Vagina (tissue), 2 donors: ENCODE measurements at places on chromosomes 5 and 9.

GRCh38 chr5:1656271-1656975, 132.7 kb upstream of the LPCAT1 start:
- H3K36me3 ChIP-seq, result no peaks in the 10 kb centered on the region
- H3K4me3 ChIP-seq, result no peak overlapping the region
- H3K27me3 ChIP-seq, result no peaks in the 10 kb centered on the region
- no peaks in the 10 kb centered on the region for H3K4me1 ChIP-seq
- DNase-seq, result no peak

GRCh38 chr5:132254321-132254977, 3.0 kb upstream of the PDLIM4 start:
- no peak overlapping the region for H3K27ac ChIP-seq
- peaks cover 52% of the 10 kb centered on the region for H3K4me1 ChIP-seq
- H3K4me3 ChIP-seq, result no peak overlapping the region
- no peaks in the 10 kb centered on the region for H3K27me3 ChIP-seq
- H3K36me3 ChIP-seq, result no peaks in the 10 kb centered on the region

GRCh38 chr5:165410476-165410875, 1905.1 kb downstream of the MAT2B start:
- H3K27me3 ChIP-seq, result no peaks in the 10 kb centered on the region
- H3K27ac ChIP-seq, result no peak overlapping the region
- H3K4me1 ChIP-seq, result no peaks in the 10 kb centered on the region
- no peak overlapping the region for H3K4me3 ChIP-seq
- no peak for DNase-seq

DNA sequence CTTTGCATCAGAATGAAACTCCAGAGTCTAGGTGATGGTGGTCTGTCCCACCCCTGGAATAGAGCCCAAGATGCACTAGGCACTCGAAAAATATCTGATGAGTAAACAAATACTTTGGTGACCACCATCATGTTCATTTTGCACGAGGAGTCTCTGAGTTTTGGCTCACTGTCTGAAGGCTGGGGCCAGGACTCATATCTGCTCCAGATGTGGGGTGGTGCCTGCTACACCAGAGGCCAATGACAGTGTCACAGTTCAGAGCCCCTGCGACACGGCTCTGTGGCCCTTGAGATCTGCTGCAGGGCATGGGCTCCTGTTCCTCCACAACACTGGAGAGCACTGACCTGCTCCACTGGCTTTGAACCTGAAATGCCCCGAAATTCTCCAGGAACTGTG, 164.6 kb downstream of the ROR2 start:
- H3K36me3 ChIP-seq, result no peaks in the 10 kb centered on the region
- no peak overlapping the region for H3K4me3 ChIP-seq
- peaks cover 6% of the 10 kb centered on the region for H3K4me1 ChIP-seq
- no peak for DNase-seq

GRCh38 chr5:117731446-117731845, 1156.8 kb upstream of the SEMA6A start:
- H3K36me3 ChIP-seq, result no peaks in the 10 kb centered on the region
- no peak overlapping the region for H3K4me3 ChIP-seq
- no peaks in the 10 kb centered on the region for H3K27me3 ChIP-seq
